ENCODE measurements at places on chromosomes 16 and 17.

GRCh38 chr17:40224718-40225550 lies 5.8 kb downstream of the WIPF2 start:
- DNase-seq, result no peak

DNA sequence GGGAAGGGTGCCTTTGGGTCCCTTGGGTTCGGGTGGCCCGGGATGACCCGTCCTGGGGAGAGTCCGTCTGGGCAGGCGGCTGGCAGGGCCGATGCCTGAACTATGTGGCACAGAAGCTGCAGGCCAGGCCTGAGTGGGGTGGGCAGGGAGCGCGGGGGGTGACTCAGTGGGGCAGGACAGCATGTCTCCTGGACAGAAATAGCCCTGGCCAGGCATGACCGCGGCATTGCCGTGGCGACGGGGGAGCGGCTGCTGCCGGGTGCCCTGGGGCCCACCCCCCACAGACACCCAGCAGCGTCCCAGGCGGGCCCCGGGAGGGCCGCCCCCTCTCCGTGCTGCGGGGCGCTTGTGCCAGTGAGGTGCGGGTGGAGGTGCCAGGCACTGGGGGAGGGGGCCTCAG lies 1.8 kb upstream of the C1QTNF8 start:
- DNase-seq, result no peak

DNA sequence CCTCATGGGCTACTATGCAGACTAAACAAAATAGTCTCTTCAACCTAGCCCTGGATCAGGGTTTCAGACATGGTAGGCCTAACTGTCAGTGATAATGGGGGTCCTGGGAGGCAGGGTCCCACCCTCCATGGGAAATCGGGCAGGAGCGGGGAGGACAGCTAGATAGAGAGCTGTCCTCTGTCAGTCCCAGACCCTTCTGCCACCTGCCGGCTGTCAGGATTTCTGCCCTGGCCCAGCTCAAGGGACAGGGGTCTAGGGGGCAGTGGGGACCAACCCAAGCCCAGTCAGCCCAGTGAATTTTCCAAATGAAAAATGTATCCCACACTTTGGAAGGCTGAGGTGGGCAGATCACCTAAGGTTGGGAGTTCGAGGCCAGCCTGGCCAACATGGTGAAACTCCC lies 5.3 kb downstream of the CA7 start:
- no peak for DNase-seq

DNA sequence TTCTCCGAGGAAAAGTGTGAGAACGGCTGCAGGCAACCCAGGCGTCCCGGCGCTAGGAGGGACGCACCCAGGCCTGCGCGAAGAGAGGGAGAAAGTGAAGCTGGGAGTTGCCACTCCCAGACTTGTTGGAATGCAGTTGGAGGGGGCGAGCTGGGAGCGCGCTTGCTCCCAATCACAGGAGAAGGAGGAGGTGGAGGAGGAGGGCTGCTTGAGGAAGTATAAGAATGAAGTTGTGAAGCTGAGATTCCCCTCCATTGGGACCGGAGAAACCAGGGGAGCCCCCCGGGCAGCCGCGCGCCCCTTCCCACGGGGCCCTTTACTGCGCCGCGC lies at the start of gene ERBB2:
Gene ERBB2, plus strand, starts transcription at position 247 of the 330 bp plus-strand sequence. CDS start 175 bp downstream, outside the sequence.
- no peak for DNase-seq

DNA sequence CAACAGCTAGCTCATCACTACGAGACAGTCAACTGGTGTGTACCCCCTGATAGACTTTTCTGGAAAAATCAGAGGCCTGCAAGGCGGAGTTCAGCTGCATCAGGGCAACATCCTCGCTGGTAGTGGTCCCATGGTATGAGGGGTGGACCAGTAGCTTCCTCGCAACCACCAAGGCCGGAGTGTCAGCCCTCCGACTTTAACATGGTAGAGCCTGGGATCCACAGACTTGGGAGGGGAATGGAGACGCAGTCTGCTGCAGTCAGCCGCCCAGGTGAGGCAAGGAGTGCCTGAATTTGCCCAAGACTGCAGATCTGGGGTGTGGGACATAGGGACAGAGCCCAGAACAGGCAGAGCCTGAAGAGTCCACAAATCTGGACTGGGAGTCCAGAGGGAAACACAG lies 13.4 kb downstream of the ZG16B start:
- DNase-seq, result no peak

GRCh38 chr17:36943250-36944191 lies 5.2 kb upstream of the AATF start:
- no peak for DNase-seq

GRCh38 chr17:34269969-34270368 lies at the start of gene CCL7:
Gene CCL7 (plus strand): TSS chr17:34270221. CDS start chr17:34270291, 70 bp downstream.
- no peak for DNase-seq

All from cortex of kidney (tissue), 1 donor.